Glomerular endothelial cell (primary cell): ENCODE measurements at places on chromosomes 12 and 14.

GRCh38 chr12:94643606-94644005, 6.8 kb downstream of the TMCC3 start:
- DNase-seq, result no peak

- no peak for DNase-seq
Observed at GRCh38 chr12:6830286-6830890, 2.2 kb downstream of the P3H3 start.

GRCh38 chr12:125685915-125686314, 620.7 kb downstream of the AACS start:
- no peak for DNase-seq

- no peak for DNase-seq
Observed at GRCh38 chr14:47365233-47365632, 310.2 kb downstream of the MDGA2 start.

DNA sequence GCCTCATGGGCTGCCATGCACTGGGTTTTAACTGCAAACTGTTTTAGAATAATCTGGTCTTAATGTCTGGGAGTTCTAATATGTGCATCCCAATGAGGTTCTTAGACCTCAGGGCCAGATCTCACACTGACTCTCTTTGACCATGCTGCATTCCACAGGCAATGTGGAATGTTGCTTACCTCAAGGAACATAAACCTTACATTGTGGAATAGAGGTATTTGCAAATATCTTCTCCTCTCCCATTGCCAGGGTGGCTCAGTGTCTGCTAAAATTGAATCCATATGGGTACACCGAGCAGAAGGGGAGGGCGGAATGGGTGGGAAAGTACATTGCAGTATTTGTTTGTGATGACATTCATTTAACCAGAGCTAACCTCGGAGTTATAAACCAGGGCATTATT, 78.6 kb downstream of the CHST11 start:
- DNase-seq, result no peak
